ENCODE measurements at places on chromosomes 2 and 18.

DNA sequence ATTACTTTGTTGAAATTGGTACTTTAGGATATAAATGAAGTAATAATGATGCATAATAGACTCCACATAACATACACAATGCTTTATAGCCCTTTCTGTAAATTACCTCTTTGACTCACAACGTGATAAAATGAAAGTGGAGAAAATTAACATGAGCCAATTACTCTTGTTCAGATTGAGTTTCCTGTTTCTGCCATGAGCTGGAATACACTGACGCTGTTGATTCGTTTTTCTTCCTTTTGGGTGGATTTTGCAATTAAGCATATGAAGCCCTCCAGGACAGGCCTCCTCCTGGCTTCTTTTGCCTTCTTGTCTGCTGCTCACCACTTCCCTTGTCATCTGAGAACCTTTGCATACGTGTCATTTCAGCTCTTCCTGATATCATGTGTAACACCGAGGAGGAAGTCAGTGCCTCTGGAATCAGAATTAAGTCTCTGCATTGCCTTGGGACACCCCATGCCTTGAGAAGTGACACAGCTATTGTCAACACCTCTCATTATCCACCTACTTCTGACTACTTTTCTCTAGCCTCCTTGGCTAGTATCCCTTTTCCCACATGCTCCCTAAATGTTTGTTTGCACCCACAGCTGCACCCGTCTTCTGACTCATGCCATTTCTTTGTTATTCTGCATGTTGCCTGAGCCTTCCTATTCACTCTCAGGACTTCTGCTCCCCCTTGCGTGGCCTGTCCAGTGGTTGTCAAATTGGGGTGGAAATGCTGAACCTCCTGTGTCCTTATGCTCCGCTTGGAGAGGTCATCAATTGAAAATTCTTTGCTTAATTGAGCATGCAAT, 134.1 kb downstream of the FMNL2 start:
- no peak for DNase-seq

GRCh38 chr18:45876161-45876560, 50.7 kb downstream of the SIGLEC15 start:
- DNase-seq, result no peak

DNA sequence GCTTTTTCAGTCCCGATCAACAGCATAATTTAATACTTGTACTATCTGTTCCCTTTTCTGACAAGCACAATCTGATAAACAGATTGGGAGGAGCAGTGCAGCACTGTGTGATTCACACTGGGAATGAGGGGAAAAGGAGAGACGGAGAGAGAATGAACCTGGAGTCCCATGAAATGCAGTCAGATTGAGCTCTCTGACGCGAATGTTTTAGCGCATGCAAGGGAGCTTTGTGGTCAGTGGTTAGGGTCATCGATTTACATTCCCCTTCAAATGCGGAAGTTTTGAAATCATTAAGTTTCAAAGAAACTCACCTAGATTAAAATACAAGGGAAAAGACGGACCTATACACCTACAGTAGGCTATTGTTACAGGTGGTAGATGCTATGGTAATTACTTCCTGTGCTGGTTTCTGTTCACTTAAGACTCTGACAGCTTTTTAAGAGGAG, 99.6 kb downstream of the KCTD1 start:
- no peak for DNase-seq

DNA sequence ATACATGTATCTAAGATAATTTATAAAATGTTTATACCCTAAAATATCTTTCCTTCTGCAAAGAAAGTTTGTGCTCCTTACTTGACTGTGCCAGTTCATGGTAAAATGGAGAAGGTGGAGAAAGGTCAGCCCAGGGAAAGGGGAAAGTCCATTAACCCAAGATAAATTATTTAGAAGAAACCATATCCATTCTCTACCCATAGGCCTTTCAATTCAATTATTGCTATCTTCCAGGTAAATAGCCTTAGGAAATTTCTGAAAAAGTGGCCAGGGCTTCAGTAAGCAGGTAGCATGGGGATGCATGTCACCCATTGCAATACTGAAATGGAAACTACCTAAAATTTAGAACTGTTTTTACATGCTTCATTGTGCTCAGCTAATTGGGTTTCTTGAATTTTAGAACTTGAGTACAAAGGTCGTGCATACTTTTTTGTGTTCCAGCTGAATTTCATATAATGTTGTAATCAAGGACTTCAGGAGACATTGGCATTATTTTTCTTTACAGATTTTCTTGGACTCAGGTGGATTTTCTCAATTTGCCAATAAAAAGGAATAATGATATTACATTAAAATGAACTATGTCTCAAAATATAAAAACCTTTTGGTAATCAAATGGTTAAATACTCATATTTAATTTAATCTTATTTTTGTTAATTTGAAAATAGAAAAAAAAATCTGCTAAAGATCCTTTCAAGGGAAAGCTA, 124.9 kb downstream of the CSRNP3 start:
- DNase-seq, result no peak
